ENCODE measurements at places on chromosomes 7 and 10.

DNA sequence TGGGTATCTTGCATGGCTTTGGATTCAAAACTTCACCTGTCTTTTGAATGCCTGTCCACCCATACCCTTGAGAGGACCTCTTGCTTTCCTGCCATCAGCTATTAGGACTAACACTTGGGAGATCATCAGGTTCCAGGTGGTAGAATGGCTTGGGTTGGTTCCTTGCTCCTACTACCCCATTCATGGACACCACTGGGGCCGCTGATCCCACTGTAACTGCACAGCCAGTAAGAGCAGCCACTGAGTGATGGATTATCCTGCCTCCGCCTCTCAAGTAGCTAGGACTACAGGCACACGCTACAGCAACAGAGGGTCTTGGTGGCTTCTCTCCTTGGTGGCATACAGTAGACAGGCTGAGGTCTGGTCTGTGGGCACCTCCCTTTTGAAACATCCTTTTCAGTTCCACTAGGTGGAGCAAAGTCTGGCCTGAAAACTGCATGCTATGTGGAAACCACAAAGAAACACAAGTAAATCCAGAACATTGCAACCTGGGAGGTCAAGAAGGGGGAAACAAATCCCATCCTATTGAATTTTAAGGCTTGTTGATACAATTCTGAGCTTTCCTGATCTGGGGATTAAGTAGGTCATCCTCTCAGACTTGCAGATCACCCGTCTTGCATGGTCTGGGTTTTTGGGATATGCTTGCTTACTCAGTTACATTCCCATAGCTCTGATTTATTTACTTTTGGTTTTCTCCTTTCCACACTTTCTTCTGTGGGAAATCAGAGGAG lies 9.4 kb downstream of the WBP1L start:
- DNase-seq = no peak

DNA sequence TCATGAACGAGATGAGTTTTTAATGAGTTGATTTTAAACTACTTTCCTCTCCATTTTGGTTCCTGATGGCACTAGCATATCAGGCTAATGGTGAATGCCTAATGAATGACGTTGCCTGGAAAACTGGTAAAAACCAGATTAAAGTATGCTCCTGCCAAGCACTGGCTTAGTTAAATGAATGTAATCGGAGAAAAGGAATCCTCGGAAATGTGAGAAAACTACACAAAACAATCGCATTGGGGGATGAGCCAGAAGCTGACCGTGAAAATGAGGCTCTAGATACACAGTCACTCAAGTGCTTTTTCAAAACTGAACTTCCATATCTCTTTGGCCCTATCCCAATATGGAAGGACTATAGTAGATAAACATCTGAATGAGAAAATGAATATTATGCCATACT lies 153.8 kb upstream of the COL1A2 start:
- DNase-seq = no peak

DNA sequence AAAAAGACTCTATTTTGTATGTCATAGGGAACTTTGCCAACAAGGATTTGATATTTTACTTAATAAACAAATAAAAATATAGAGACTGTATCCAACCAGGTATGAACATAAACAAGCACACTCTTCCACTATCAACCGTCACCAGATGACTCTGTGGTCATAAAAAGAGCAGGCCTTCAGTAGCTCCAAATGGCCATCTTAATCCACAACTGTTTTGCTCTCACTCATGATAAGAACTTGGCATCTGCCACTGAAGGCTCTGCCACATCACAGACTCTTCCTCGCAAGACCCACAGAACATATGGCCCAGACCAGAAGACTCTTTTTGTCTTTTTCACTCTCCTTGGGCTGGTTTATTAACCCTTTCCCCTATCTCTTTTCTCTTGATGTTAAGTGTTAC lies 98.7 kb upstream of the POM121L12 start:
- no peak for DNase-seq

DNA sequence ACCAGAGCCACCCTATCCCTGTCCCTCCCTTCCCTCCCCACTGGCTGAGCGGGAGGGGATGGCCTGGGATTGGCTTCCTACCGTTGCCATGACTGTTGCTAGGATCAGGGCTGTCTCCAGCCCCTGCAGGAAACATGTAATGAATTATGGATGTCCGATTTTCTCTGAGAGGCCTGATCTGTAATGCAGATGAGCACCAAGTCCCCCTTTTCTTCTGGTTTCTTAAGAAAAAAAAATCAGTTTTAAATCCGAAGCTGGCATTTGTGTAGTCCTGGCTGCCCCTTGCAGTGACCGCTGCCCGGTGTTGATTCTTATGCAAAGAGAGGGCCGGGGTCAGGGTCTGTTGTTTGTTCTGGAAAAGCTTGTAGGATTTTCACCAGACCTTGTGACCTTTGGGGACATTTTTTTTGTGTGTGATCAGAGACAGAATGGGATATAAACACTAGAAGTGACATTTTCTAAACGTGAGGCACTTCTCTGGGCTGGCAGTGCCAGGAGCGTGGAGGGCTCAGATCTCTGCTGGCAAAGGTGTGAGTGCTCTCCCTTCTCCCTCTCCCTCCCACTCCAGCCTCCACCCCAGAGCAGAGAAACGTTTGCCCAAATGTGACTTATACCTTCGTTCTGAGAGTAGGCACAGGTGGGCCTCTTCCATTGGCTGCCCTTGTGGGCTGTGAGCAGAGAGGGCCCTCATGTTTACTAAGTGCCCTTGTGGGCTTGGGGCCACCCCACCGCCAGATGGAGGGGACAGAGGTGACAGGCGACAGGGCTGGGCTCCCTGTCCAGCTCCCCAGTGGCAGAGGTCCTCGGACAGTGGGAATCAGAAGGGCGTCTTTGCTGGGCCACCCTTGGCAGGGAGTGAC lies 127.5 kb downstream of the DNAJB6 start:
- DNase-seq = peak; percentile 17

- DNase-seq = no peak
These were observed 40.0 kb downstream of the FANK1 start for GRCh38 chr10:125936331-125936730.

- DNase-seq = no peak
These were observed 45.4 kb downstream of the CHST3 start for GRCh38 chr10:72009425-72010081.

- DNase-seq = no peak
These were observed 2.7 kb downstream of the GOT1 start for GRCh38 chr10:99427566-99428190.

DNA sequence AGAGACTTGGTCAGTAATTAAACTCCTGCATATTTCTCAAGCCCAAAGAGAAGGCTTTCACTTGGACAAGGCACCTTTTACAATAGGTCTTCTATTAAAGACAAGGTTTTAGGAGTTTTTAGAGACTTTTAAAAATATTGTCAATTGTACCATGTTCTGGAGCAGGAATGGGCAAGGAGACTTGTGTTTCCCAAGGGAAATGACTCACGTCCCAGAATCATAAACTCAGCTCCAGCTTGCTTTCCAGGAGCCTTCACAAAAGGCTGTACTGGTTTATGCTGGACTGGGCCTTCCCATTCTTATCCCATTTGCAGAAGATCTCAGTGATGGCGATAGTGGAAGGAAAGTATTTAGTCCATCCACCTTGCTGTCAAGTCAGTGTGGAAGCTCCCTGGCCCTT lies 7.8 kb upstream of the GLI3 start:
- no peak for DNase-seq

DNA sequence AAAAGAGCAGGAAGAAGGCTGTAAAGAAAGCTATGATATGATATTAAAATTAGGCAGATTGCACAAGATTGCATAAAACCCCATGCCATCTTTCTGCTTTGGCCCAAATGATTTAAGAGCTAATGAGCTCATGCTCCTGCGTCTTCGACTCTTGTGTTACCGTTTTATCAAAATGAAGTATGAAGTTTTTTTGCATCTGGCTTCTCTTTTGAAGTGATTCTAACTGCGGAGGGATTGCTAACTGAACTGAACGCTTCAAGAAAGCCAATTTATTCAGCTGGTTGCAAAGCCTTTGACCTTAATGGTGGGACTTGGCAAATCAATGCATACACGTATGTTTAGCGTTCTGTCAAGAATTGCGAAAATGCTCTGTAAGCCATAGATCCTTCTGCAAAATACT lies 282.9 kb downstream of the TWIST1 start:
- no peak for DNase-seq

GRCh38 chr7:3380886-3381685 lies 80.0 kb downstream of the SDK1 start:
- DNase-seq = no peak

DNA sequence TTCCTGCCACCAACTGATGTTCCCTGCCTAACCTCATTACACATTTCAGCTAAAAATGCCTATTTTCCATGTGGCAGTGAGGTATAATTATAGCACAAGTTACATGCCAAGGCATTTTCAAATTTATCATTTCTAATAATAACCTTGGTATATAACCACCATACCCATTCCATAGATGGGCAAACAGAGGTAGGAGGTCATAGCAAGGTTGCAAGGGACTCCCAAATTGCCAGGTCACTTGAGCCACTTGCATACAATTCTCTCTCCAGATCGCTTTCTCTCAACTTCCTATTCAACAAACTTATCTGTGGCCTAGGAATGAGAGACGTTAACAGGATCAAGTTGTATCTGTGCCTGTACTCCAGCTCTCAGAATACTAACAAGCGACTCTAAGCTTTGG lies 108.3 kb downstream of the ATXN7L1 start:
- DNase-seq = no peak

DNA sequence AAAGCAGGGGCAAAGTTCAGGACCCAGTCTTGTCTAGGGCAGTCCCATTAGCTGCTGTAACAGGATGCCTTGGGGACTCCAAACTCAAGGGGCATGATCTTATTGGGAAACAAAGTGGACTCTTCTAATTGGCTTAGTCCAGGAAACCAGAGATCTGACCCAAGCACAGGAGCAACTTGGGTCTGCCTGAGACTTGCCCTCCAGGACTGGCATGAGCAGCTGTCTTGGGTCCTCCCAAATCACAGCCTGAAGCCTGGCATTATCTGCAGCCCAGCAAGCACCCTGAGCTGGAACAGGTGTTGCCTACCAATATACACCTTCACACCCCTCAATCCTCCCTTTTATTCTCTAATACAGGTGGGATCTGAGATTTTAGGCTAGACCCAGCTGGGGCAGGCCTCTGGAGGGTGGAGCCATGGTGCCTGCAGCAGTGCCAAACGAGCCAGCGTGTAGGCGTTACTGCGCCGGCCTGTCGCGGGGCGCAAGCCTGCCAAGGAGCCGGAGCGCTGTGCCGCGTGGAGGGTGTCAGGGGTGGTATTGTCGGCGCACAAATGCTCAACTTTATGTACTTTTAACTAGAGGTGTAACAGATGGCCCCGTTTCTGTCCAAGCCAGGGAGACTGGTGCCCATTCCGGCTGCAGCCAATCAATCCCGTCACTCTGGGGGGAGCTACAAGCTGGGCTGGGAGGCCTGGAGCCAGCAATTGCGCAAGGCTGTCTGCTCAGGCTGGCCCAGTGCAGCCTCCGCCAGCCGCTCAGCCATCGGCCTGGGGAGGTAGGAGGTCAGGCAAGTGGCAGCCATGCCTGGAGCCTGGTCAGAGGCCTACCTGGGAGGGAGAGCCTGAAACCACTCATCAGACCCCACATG lies 12.8 kb upstream of the LBX1 start:
- DNase-seq = no peak

- no peak for DNase-seq
These were observed 50.1 kb upstream of the IFRD1 start for GRCh38 chr7:112400141-112400540.

- no peak for DNase-seq
These were observed 34.9 kb downstream of the COA1 start for GRCh38 chr7:43694399-43694748.

GRCh38 chr7:23247046-23247602 lies 549 bp downstream of the GPNMB start:
- no peak for DNase-seq

GRCh38 chr10:132247943-132248342 lies 59.8 kb downstream of the STK32C start:
- no peak for DNase-seq

DNA sequence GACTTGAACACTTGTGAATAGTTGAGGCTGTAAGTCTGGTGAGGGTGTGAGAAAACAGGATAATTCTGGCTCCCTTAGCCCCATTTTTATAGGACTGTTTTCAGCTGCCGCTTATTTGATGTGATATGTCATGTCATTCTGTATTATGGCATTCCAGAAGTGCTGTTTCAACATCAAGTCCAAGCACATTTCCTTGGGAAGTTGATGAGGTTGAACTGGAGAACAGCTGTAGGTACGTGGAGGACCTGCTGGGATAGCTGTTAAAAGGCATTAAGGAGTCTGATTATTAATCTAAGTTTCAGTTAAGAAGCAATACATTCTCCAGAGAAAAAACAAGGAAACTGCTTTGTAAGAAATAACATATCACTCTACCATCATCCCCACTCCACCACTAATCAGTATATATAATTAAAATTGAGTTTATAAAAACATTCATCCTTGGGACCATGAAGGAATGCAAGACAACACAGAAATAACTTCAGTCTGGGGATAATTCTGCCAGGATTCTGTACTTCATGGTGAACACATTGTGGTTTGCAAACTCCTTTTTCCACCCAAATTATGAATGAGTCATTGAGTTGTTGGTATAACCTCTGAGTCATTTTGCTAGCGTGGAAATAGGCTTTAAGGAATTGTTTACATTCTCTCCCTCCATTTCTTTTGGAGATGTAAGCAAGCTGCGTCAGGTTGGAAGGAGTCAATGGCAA lies 39.9 kb upstream of the TMEM229A start:
- DNase-seq = no peak

- DNase-seq = no peak
These were observed 6.6 kb downstream of the PWWP2B start for GRCh38 chr10:132403511-132404168.

GRCh38 chr7:3634396-3634795 lies 333.3 kb downstream of the SDK1 start:
- DNase-seq = no peak

DNA sequence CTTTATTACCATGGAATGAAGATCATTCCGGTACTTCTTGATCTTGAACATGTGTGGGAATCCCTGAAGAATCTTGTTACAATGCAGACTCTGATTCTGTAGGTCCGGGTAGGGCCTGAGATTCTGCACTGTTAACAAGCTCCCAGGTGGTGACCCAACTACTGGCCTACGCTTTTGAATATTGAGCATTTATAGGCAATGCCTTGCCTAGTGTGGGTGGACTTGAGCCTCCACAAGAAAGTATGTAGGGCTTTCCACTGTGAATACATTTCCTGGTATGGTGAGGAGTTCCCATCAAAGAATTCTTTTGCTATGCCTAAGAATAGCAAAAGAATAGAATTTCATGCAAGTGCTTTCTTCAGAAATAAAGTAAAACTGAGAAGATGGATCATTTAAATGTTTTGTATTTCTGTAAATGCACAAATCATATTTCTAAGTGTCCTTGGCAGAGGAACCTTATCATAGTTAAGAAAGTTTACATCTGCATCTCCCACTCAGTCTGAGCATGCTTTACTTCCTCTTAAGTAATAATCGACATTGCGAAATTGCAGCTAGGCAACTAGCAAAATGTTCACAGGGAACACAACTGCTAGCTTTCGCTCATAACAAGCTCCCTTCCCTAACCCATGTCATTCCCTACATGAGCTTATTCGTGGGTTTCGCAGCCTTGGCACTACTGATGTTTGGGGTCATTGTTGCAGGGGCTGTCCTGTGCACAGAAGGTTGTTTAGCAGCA lies 71.4 kb downstream of the AHR start:
- no peak for DNase-seq
